ENCODE measurements at places on chromosomes 7 and 10. TPM values are rescaled to one million over a fixed set of nuclear protein-coding genes. Genes with fewer than 3 reads are reported as not detected.

GRCh38 chr10:132980426-132981172, 38.2 kb upstream of the CFAP46 start:
- no peak overlapping the region for H3K4me3 ChIP-seq
- no peaks in the 10 kb centered on the region for H3K36me3 ChIP-seq
- no peak for DNase-seq
- H3K4me1 ChIP-seq, result no peaks in the 10 kb centered on the region

GRCh38 chr10:133047526-133048123, 40.1 kb upstream of the ADGRA1 start:
- no peak for DNase-seq
- no peaks in the 10 kb centered on the region for H3K4me1 ChIP-seq
- H3K4me3 ChIP-seq, result no peak overlapping the region
- no peak overlapping the region for H3K27ac ChIP-seq
- H3K27me3 ChIP-seq, result peaks cover 3% of the 10 kb centered on the region

Gene SGCE
- 0.31 TPM for total RNA-seq

Gene SFTPA2
- not detected for total RNA-seq

Gene MYL7
- not detected for total RNA-seq

All from CD4-positive, alpha-beta T cell (primary cell).